ENCODE measurements at places on chromosomes 16 and 17. TPM values are rescaled to one million over a fixed set of nuclear protein-coding genes. Genes with fewer than 3 reads are reported as not detected.

DNA sequence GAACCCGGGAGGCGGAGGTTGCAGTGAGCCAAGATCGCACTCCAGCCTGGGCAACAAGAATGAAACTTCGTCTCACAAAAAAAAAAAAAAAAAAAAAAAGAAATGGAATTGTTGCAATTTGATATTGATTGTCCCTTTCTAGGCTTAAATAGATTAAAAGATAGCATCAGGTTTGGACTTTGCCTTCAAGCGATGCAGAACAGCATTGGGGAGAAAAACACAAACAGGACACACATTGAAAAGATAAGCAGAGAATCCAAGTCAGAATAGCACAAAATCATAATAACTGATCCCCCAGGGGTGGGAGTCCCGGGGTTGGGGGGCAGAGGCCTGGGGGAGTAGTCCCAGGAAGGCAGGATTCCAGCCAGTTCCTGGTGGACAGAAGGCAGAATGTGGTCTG is 3.9 kb upstream of the CREBBP start:
- peaks cover 5% of the 10 kb centered on the region for H3K4me1 ChIP-seq
- H3K27ac ChIP-seq = no peak overlapping the region
- H3K27me3 ChIP-seq = no peaks in the 10 kb centered on the region
- no peak overlapping the region for H3K4me3 ChIP-seq
- no peak for DNase-seq
- no peaks in the 10 kb centered on the region for H3K36me3 ChIP-seq

CHST5 gene
- total RNA-seq = not detected

GRCh38 chr17:2191227-2191626 is 112.4 kb downstream of the SMG6 start:
- no peaks in the 10 kb centered on the region for H3K27me3 ChIP-seq
- H3K36me3 ChIP-seq = peaks cover 10% of the 10 kb centered on the region
- H3K4me3 ChIP-seq = no peak overlapping the region
- peak overlapping the region; percentile 64 for H3K27ac ChIP-seq
- peaks cover 48% of the 10 kb centered on the region for H3K4me1 ChIP-seq

- peak overlapping the region; percentile 34 for H3K27ac ChIP-seq
- no peak overlapping the region for H3K4me3 ChIP-seq
- H3K36me3 ChIP-seq = no peaks in the 10 kb centered on the region
- H3K27me3 ChIP-seq = no peaks in the 10 kb centered on the region
- DNase-seq = no peak
Observed at GRCh38 chr16:67445913-67446907, 15.3 kb downstream of the HSD11B2 start.

GRCh38 chr17:50345432-50346312 is at the start of gene XYLT2:
Gene XYLT2, plus strand, starts transcription at chr17:50346126. Its CDS starts 15 bp downstream, at chr17:50346141.
- DNase-seq = no peak
- H3K4me3 ChIP-seq = peak within 1 kb of the TSS; percentile 78
- no peaks in the 10 kb centered on the region for H3K36me3 ChIP-seq
- H3K27ac ChIP-seq = peak within 1 kb of the TSS; percentile 69
- H3K4me1 ChIP-seq = peaks cover 37% of the 10 kb centered on the region

DNA sequence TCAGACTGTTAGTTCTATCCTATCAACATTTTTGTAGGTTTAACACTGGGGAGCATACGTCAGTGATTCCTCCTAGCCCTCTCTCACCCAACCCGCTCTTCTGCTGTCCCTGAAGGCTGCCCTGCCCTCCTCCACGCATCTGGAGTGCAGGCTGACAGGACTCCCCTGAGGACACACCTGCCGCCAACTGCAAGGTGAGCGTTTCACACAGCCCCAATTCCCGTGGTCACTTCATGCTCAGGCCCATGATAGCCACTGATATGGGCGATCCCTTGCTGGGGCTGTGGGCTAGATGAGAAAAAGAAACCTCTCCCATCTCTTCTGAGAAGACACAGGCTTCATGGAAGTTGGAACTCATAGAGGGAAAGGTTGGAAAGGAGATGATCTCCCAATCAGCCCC is 91.0 kb downstream of the KCNJ12 start:
- no peak overlapping the region for H3K4me3 ChIP-seq
- no peak overlapping the region for H3K27ac ChIP-seq
- no peaks in the 10 kb centered on the region for H3K36me3 ChIP-seq
- H3K4me1 ChIP-seq = peaks cover 5% of the 10 kb centered on the region

DNA sequence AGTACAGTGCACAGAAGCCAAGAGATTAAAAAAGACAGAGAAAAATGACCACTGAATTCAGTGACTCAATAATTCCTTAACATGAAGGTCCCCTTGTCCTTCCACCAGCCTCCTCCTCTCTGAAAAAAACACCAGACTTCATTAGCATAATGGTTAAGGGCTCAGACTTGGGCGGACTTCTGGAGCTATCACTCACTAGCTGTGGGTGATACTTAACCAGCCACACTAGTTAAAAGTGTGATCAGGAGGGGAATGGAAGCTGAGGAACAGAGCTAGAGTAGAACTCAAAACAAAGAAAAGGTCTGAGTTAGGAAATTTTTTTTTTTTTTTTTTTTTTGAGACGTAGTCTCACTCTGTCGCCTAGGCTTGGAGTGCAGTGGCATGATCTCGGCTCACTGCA is 23.2 kb downstream of the ZNF652 start:
- H3K36me3 ChIP-seq = no peaks in the 10 kb centered on the region
- H3K4me1 ChIP-seq = peaks cover 71% of the 10 kb centered on the region
- H3K4me3 ChIP-seq = no peak overlapping the region
- no peak overlapping the region for H3K27ac ChIP-seq
- no peaks in the 10 kb centered on the region for H3K27me3 ChIP-seq
- no peak for DNase-seq

- H3K4me1 ChIP-seq = peaks cover 9% of the 10 kb centered on the region
- H3K4me3 ChIP-seq = no peak overlapping the region
- DNase-seq = peak; percentile 88
- no peaks in the 10 kb centered on the region for H3K36me3 ChIP-seq
- no peak overlapping the region for H3K27ac ChIP-seq
Observed at GRCh38 chr16:50879873-50880695, 138.2 kb downstream of the CYLD start.

- no peak overlapping the region for H3K4me3 ChIP-seq
- DNase-seq = no peak
- no peaks in the 10 kb centered on the region for H3K27me3 ChIP-seq
- no peak overlapping the region for H3K27ac ChIP-seq
- H3K36me3 ChIP-seq = peaks cover 90% of the 10 kb centered on the region
Observed at GRCh38 chr16:260326-260725, 15.4 kb downstream of the RGS11 start.
